ENCODE measurements at places on chromosomes 7 and 10.

DNA sequence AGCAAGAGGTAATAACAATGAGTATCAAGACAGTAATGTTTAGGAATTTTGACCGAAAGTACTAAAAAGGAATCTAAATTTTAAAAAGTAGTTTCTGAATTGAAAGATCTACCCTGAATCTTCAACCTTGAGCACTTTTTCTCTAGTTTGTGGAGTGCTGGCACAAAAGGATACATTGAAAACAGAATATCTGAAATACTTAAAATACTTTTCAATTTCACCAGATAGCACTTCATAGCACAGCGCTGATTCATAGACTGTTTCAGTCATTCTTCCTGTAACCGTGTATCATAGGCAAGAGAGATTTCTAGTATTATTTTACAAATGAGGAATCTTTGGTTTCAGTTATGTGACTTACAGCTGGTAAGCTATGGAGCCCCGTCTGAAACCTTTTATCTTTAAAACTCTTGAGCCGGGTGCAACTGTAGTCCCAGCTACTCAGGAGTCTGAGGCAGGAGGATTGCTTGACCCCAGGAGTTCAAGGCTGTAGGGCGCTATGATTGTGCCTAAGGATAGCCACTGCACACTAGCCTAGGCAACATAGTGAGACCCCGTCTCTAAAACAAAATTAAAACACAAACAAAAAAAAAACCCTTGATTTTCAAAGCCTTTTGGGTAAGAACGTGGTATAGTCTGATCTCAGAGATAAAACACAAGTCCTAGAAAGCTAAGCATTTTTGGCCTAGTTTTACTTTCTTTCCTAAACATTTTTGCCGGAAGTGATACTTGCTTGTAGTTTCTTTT is 35.1 kb downstream of the FHIP2A start:
- peak; percentile 90 for DNase-seq

DNA sequence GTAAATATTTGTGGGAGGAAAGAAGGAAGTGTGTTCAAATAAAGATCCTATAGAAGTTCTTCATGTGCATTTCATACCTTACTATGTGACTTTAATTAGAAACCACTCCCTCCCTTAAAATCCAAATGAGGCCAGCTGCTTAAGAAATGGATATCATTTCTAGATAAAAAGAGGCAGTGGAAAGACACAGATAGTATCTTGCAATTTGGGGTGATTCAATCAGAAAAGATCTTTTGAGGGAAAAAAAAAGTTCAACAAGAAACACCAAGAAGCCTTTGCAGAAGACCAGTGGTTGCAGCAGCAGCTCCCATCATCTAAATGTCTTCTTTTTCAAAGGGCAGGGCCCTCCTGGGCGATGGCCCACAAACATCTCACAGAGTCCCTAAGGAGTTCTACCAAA is 200.1 kb downstream of the LRRN3 start:
- no peak for DNase-seq

DNA sequence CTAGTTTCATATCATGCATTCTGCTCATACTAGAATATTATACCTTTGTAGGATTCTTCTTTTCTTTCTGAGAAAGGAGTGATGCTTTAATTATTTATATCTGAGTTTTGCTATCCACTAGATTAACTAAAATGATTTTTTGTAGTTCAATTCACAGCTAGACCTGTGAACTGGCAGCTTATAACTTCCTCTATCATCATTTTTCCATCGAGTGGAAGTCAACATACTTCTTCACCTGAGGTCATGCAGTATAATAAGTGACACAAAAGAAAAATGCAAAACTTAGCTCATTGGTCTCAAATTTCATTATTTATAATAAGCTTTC is 8.0 kb downstream of the LRRN3 start:
- DNase-seq = no peak

DNA sequence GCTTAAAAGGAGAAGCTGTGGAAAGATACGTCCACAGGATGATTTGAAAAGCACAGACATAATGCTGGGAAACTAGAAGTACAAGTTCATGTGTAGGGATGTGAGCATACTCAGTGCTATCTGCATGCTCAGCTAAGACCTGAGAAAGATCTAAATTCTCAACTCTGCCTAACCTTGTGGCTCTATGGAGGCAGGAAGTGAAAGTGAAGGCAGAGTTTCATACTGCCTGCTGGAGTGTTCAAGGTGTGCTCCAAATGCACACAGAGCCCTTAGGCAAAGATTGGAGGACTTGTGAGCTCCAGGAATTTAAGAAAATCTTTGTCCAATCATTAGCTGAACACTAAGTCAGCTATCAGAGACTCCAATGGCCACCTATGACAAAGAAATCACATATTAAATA is 190.9 kb downstream of the RNLS start:
- no peak for DNase-seq

GRCh38 chr10:129094233-129094632 is 372.8 kb upstream of the MGMT start:
- DNase-seq = no peak

GRCh38 chr7:84181628-84182027 is 13.0 kb downstream of the SEMA3A start:
- peak; percentile 33 for DNase-seq

DNA sequence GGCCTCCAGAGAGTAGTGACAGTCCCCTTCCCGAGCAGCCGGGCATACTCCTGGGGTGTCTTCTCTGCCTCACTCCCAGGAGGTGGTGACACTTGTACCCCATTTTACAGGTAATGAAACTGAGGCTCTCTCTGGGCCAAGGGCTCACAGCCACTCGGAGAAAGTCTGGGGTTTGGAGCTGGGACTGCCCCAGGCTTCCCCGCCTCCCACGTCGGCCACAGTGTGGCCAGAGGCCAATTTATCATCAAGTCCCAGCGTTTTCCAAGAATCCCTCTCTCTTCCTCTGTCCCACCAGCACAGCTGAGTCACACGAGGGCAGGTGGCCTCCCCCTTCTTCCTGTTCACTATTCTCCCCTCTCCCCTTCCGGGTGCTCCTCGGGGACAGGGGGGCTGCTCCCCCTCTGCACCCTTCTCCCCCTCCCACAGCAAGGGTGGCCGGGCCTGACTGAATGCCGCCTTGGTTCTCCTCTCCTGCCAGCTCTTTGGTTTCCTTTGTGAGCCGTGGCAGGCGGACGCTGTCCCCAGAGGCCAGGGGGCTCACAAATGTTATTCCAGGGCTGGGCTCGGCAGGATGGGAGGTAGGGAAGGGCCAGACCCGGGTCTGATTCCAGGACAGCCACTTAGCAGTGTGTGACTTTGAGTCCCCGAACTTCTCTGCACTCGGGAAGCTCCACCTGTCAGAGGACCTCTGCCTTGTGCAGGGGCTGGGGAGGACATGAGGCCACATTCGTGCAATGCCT is 17.7 kb downstream of the CLIP2 start:
- DNase-seq = peak; percentile 75

GRCh38 chr7:127844707-127845331 is 186.4 kb downstream of the LRRC4 start:
- DNase-seq = peak; percentile 42

DNA sequence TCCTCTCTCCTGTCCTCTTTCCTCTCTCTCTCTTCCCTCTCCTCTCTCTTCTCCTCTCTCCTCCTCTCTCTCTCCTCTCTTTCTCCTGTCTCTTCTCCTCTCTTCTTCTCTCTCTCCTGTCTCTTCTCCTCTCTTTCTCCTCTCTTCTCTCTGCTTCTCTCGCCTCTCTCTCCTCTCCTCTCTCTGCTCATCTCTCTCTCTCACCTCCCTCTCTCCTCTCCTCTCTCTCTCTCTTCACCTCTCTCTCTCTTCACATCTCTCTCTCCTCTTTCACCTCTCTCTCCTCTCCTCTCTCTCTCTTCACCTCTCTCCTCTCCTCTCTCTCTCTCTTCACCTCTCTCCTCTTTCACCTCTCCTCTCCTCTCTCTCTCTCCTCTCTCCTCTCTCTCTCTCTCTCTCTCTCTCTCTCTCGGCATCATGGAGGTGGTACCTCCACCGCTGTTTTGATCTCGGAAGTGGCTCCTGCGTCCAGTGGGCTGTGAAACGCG is 30.1 kb downstream of the CFAP46 start:
- DNase-seq = no peak

DNA sequence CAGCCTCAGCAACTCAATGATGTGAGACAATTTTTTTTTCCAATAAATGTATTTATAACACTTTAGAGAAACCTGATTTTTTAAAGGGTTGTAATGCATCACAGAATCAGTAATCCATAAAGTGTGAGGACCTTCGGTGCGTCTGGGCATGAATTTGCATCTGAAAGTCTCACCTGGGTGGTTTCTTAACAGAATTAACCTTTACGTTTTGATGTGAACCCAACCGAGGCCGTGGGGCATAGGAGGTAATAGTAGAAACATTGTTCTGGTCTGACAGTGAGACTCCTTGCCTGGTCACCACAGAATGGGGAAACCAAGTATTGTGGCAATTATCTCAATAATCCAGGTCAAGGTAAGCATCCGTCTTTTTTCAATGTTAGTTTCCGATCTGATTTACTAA is 114.6 kb downstream of the PRKCQ start:
- DNase-seq = no peak

DNA sequence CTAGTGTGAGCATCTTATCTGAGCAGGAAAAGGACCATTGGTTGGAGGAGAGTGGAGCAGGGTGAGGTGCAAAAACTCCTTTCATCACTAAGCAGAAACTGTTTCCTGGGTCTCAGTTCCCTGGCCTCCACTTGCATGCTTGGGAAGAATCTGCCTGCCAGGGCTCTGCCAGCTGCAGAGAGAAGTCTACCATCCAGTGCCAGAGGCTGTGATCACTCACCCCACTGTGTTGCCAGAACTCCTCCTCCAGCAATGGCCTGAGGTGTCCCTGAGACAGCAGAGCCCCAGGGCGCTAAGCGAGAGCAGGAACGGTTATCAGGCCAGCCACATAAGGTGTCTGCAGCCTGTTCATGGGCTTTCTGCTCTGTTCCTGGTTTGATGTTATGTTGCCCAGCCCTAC is 991.4 kb downstream of the CCSER2 start:
- no peak for DNase-seq

GRCh38 chr10:98344589-98345038 is 70.4 kb downstream of the PYROXD2 start:
- DNase-seq = peak; percentile 99

GRCh38 chr10:97365761-97366351 is 31.3 kb upstream of the FRAT2 start:
- no peak for DNase-seq

- DNase-seq = no peak
These were observed 4.8 kb downstream of the BAMBI start for GRCh38 chr10:28681928-28682750.

GRCh38 chr10:33109788-33110469 is 151.9 kb upstream of the ITGB1 start:
- DNase-seq = no peak

- no peak for DNase-seq
These were observed 49.0 kb downstream of the RPS24 start for GRCh38 chr10:78082636-78083035.

- peak; percentile 85 for DNase-seq
These were observed 111.2 kb upstream of the STEAP1B start for GRCh38 chr7:22610951-22611757.

GRCh38 chr10:131841131-131841660 is 59.6 kb upstream of the PPP2R2D start:
- DNase-seq = no peak

- DNase-seq = no peak
These were observed 29.1 kb upstream of the SMARCD3 start for GRCh38 chr7:151277631-151278030.

GRCh38 chr10:133159950-133160825 is at the start of gene KNDC1:
TSS of gene KNDC1 (plus strand) at chr10:133160219. CDS start at chr10:133160468, 249 bp downstream.
- peak; percentile 11 for DNase-seq

DNA sequence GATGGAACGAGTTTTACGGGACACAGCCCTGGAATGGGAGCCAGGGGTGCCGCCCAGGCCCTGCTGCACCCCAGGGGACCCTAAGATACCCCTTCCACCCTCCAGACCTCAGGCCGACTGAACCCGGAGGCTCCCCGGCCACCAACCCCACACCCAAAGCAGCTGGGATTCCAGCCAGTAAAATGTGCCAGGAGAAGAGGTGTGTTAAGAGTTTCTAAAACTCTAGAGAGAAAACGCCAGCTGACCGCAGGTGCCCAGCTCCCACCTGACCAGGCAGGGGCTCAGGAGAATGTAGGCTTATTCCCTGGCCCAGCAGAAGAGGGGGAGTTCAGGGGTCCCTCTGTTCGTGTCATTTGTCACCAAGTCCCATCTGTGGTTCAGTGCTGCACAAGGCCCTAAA is 17.5 kb downstream of the NUDT1 start:
- no peak for DNase-seq

GRCh38 chr7:22663357-22663718 is 63.7 kb upstream of the IL6 start:
- DNase-seq = peak; percentile 81

GRCh38 chr7:81600608-81601007 is 169.2 kb downstream of the HGF start:
- DNase-seq = no peak

GRCh38 chr7:98418271-98418635 is 17.4 kb upstream of the BAIAP2L1 start:
- peak; percentile 42 for DNase-seq

DNA sequence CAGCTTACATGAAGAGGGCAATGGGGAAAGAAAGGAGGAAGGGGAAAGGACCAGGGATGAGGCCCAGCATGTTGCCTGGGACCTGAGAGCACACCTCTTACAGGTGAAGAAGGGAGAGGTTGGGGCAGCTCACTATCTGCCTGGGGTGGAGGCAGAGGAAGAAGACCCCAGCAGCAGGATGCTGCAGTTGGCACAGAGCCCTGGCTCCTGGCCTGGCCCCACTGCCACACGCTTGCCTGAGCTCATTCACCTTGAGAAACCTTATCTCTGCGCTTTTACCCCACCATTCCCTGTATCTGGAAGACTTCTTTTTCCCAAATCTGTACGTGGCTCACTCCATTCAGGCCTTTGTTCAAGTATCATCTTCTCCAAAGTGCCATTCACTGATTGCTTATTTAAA is 147.8 kb upstream of the TMEM72 start:
- no peak for DNase-seq

GRCh38 chr7:100483090-100483721 is 521 bp upstream of the NYAP1 start:
- DNase-seq = peak; percentile 24

GRCh38 chr7:106575138-106575823 is 85.7 kb downstream of the CCDC71L start:
- DNase-seq = no peak

GRCh38 chr7:142407939-142408570 is 150.2 kb upstream of the PRSS58 start:
- no peak for DNase-seq

DNA sequence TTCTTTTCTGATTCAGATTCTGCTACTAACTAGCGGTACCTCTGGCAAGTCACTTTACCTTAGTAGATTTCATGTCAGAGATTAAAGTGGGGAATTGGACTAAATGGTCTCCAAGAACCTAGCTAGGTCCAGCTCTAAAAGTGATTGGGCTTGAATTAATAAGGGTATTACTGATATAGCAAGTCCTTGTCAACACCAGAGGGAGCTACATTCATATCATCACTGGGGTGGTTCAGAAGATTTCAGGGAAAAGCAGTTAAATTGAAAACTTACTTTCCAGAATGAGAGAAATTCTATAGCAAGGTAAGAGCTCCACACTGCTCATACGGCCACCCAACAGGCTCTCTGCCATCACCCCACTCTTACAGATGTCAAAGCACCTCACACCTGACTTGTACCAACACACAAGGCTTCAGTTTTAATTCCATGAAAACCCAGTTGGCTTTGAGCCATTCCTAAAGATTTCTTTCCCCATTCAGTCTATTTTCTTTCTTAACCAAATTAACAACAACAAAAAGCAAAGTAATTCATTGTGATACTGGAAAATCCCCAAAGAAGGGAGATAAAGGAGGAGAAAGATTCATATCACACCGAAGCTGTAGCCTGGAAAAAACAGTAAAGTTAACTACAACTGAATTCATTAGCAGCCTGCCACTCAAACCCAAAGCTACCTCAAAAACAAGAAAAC is 38.0 kb upstream of the SPOCK2 start:
- DNase-seq = peak; percentile 62

GRCh38 chr7:127736511-127736910 is 84.5 kb downstream of the SND1 start:
- no peak for DNase-seq
